ENCODE measurements at places on chromosomes 3 and 15.

- no peak for DNase-seq
These were observed 23.5 kb upstream of the LRTM1 start for GRCh38 chr3:54951405-54951804.

DNA sequence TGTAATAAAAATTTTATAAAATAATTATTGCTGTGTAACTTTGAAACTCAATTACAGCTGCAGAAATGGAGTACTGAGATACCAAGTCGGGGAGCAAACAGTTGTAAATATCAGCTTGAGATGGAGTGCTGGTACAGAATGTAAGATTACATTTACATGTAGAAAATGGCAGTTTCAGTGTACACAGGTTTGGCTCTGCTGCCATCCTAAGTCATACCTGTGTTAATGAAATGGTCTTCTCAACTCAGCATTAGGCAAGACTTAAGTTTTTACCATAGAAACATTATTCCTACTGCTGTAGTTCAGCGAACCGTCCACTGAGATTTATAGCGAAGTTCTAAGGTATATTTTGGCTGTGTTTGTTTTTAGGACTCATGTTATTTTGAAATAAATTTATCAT is 110.1 kb upstream of the TBL1XR1 start:
- no peak for DNase-seq

DNA sequence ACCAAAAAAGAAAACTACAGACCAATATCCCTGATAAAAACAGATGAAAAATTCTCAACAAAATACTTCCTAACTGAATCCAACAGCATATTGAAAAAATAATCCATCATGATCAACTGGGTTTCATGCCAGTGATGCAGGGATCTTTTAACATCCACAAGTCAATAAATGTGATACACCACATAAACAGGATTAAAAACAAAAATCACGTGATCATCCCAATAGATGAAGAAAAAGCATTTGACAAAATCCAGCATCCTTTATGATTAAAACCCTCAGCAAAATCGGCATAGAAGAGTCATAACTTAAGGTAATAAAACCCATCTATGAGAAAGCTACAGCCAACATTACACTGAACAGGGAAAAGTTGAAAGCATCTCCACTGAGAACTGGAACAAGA is 107.5 kb downstream of the DCLK3 start:
- DNase-seq, result no peak

- DNase-seq, result no peak
These were observed 93.1 kb downstream of the ATP10A start for GRCh38 chr15:25770031-25770430.

- no peak for DNase-seq
These were observed 904 bp upstream of the MCTP2 start for GRCh38 chr15:94230431-94230882.

DNA sequence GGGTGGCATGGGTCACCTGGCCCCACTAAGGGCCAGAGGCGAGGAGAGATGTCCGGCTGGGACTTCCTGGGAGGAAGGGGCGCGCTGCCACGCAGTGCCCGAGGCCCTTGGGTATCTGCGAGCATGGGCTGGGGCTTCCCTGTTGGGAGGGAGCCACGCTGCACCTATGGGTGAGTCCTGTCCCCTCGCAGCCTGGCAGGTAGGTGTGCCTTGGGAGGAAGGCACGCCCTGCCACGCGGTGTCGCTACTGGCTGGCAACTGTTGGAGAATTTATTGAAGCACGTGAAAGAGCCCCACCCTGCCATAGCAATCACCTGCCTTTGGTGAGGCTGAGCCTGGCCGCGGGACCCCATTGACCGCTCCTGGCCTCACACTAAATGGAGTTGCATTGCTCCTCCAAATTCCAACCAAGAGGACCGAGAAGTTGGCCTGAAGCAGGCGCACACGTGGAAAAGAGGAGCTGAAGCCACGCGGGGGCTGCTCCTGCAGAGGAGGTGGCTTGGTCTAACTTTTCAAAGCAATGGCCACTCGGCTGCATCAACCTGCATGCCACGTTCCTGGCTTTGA is 134.2 kb downstream of the TJP1 start:
- no peak for DNase-seq

DNA sequence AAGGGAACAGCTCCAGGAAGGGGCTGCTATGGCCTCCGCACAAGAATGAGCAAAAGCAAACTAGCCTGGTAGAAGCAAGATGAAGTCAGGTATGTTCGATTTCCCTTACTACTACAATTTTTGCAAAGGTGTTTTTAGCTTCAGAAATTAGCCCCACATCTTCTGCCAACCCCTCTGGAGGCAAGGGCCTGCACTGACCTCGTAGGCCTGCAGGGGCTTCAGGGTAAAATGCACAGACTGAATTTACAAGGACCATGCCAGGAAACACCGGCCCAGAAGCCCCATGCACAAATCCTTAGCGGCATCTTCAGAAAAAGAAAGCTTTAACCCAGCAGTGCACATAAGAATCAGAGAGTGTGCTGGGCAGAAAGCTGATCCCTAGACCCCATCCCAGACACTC is 53.0 kb downstream of the SLC6A1 start:
- DNase-seq, result no peak

- no peak for DNase-seq
These were observed 76.4 kb downstream of the AKAP13 start for GRCh38 chr15:85456798-85457197.

DNA sequence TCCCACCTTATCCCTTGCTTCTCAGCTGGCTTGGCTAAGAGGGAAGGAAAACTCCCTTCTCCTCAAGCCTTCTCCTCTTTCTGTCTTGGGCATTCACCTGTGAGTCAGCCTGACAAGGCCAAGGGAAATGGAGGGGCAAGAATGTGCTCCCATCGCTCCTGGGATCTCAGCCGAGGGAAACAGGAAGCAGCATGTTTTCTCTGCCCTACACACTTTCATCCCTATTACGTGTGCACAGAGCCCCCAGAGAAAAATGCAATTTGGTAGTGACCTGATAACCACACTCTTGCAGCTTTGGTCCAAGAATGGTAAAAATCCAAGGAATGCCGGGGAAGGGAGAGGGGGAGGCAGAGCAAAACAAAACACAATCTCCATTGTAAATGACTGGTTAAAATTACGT is 32.9 kb upstream of the MTMR10 start:
- no peak for DNase-seq

DNA sequence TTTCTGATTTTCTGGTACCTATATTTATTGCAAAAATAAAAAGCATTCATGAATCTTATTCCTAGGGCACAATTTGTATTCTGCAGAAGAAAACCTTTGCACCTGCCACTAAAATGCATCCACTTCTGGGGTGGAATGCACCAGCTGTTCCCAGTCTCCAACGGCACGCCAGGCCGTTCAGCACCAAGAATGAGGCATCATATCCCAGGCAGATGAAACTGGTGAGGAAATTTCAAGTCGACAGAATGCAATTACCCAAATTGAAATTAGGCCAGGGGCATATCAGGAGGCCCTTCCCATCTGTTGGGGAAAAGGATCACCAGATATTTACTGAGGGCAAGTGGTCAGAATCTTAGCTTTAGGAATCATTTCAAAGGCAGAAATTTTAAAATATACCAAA is 13.6 kb upstream of the RBMS3 start:
- DNase-seq, result no peak

- DNase-seq, result no peak
These were observed 84.5 kb downstream of the CACNA2D3 start for GRCh38 chr3:54206874-54207273.

DNA sequence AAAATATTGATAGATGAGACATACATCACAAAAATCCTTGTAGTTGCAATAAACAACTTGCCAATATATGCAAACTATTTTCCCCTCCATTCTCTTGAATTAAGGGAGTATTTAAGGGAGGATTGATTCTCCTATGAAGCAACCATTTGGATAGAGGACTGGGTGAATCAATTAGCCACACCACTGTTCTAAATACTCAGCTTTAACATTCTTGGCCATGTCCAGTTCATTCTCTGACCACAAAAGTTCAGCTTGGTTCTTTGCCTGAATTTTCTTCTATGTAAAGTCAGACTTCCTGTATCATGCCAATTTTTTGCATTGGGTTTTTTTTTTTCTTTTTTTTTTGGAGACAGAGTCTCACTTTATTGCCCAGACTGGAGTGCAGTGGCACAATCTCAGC is 15.8 kb upstream of the SEC11A start:
- no peak for DNase-seq

DNA sequence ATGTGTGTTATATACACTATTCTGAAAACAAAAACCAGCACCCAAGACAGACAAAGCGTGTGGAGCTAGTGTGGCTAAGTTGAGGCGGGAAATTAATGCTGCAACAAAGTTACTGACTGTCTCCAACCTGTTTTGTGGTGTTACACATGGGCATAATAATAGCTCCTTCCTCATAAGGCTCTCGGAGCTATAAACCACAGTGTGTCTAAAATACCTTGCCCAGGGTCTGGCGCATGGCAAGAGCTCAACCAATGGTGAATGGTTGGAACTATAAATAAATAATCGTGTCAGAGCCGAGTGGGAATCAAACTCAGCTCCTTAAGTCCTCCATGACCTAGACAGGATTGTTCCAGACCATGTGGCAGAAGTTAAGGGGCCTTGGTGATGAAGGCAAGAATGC is 35.9 kb upstream of the TFRC start:
- DNase-seq, result no peak

GRCh38 chr3:110731148-110731547 is 340.5 kb upstream of the NECTIN3 start:
- DNase-seq, result no peak

- DNase-seq, result no peak
These were observed 4.1 kb upstream of the ALDH1L1 start for GRCh38 chr3:126184465-126185000.

- DNase-seq, result no peak
These were observed 10.8 kb upstream of the HRH1 start for GRCh38 chr3:11143476-11143875.

DNA sequence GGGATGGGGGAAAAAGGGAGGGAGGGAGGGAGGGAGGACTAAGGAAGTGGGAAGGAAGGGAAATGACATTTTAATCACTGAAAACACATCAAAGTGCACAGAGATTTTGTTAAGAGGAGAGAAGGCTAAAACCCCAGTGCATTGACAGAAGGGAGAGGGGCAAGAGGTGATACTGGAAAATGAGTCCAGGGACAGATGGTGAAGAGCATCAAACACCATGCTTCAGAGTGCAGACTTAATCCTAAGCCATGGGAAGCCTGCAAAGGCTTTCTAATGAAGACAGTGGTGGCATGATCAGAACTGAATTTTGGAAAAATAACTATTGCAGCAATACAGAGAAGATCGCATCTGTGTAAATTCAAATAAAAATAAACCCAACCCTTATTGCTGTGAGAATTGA is 41.8 kb downstream of the HGD start:
- DNase-seq, result no peak

- no peak for DNase-seq
These were observed 1.8 kb downstream of the PRR23E start for GRCh38 chr3:127194601-127195187.

- no peak for DNase-seq
These were observed 1.4 kb downstream of the HTD2 start for GRCh38 chr3:58307639-58308215.

- DNase-seq, result no peak
These were observed 3.2 kb upstream of the ILDR1 start for GRCh38 chr3:122025296-122025695.

DNA sequence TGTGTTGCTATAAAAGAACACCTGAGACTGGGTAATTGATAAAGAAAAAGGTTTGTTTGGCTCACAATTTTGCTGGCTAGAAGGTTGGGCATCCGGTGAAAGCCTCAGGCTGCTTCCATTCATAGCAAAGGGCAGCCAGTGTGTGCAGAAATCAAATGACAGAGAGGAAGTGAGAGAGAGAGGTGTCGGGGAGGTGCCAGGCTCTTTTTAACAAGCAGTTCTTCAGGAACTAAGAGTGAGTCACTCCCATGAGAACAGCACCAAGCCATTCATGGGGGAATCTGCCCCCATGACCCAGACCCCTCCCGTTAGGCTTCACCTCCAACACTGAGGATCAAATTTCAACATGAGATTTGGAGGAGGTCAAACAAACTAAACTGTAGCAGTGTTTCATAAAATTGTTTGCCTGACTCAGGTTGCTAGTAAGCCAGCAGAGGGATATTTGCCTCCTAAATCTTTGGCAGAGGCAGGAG is 4.5 kb upstream of the PARP15 start:
- no peak for DNase-seq

- no peak for DNase-seq
These were observed 97.7 kb downstream of the HHLA2 start for GRCh38 chr3:108394016-108394415.

GRCh38 chr15:93035953-93036810 is 52.8 kb downstream of the RGMA start:
- peak; percentile 11 for DNase-seq
